ENCODE measurements at places on chromosomes 3 and 15.

DNA sequence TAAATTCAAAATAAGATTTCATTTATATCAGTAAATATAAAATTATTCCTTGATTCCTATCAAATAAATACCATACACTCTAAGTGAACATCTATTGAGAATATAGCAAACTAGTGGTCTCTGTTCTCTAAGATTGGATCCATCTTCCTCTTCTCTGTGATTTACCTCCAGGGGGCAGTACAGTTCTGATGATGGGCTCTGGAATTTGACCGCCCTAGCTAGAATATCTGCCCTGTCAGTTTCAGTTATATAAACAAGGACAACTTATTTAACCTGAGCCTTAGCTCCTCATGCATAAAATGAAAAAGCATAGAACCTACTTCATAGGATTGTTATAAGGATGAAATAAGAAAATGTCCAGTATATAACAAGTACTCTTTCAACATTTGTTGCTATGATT, 171.1 kb upstream of the CCDC54 start:
- no peak for DNase-seq

DNA sequence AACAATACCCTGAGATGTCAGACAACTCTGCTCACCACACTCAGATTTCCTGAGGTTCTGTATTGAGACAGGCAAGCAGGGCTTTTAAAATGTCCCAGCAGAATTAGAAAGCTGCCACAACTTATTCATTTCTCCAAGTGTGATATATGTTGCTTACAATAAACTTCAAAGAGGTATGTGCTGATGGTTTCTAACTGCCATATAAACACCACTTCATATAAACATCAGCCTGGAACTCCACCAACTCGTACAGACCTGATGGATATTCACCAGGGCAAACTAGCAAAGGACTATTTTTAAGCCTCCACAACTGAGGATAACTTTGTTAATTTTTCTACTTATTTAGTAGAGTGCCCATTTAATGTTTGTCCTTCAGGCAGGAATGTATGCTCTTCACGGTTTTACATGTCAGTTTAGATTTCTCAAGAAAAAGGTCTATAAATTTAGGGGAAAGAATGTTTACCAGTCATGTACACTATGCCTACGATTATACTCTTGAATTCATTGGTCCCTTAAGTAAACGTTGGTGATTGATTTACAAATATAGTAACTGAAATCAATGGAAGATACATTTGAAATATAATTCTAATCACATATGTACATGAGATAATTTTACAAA, 109.6 kb upstream of the ABI3BP start:
- DNase-seq = no peak

DNA sequence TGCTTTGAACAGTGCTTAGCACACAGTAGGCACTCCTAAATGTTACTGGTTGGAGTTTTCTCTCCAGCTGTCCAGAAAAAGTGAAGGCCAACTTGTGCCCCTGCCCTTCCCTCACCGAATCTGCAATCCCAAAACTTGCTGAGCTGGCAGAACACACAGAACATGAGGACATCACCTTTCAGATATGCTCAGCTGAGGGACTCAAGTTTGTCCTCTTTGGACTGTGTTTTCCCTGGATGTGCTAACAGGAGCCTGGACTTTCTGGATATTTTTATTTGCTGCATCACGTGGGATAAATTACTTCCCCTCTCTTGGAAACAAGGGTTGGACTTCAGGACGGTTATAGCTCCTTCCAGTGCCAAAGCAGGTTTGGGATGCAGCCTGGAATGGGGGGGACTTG, 59.5 kb upstream of the SMAD6 start:
- DNase-seq = no peak

DNA sequence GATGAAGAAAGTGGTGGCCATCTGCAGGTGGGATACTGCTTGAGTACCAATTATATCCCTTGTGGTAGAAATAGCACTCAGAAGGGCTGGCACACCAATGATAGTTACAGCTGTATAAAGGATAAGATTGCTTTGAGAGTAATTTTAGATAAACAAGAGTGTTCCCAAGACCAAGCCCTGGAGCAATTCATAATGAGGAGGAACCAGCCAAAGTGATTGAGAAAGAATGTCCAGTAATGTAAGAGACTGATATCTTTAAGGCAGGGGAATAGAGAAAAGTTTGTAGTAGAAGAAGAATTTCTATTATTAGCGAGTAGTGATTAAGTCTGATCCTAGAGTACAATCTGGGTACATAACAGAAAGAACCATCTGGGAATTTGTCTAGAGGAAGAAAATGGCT, 945.1 kb downstream of the OTOL1 start:
- no peak for DNase-seq

- no peak for DNase-seq
These were observed 311.3 kb downstream of the PLCL2 start for GRCh38 chr3:17195856-17196604.

DNA sequence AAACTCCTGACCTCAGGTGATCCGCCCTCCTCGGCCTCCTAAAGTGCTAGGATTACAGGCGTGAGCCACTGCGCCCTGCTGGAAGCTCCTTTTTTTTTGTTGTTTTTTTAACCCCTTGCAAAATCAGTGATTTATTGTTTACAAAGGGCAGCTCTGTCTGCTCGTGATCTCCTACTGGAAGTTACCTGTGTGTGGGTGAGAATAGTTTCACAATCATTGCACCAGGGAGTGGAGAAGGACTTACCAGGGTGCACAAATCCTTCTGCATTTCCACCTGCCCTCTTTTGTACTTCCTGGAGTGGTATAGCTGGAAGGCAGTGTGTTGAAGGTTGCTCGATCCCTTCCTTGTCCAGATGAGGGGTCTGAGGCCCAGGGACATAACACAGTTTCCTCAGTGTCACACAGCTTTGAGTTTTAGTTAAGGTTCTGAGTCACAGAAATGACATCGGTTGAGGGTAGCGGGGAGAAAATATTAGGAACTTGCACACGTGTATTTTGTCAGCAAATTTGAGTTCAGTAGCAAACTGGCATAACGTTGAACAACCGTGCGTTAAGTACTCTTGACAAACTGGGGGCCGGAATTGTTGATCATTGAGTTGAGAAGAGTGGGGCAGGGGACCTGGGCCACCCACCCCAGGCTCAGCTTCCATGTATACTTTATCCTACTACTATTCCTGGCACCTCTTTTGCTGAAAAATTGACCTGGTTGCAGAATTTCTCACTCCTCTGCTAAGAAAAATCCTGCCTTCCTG, 11.3 kb upstream of the TRAK1 start:
- no peak for DNase-seq

DNA sequence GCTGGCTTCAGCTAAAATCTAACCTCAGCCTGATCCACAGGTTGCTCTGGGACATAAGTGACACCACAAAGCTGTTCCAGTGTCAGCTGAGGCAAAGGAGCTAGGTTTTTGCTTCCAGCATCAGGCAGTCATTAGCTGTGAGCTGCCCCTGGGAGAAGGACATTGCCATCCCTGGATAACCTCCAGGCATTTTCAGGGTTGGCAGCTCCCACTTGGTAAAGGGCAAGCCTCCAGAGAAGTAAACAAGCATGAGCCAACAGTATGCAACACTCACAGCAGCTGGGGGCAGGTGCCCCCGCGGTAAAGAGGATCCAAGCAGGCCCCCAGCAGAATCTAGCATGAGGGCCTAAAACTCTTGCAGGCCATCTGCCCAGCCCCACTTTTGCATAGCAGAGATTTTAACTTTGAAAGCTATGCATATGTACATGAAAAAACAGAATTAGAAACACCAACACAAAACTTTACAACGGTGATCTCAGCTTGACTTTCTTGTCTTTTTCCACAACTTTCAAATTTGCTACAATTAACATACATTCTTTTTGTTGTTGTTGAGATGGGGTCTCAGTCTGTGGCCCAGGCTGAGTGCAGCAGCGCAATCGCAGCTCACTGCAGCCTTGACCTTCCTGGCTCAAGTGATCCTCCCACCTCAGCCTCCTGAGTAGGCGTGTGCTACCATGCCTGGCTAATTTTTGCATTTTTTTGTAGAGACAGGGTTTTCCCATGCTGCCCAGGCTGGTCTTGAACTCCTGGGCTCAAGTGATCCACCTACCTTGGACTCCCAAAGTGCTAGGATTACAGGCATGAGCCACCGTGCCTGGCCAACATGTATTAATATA, 83.8 kb upstream of the TPM1 start:
- no peak for DNase-seq

DNA sequence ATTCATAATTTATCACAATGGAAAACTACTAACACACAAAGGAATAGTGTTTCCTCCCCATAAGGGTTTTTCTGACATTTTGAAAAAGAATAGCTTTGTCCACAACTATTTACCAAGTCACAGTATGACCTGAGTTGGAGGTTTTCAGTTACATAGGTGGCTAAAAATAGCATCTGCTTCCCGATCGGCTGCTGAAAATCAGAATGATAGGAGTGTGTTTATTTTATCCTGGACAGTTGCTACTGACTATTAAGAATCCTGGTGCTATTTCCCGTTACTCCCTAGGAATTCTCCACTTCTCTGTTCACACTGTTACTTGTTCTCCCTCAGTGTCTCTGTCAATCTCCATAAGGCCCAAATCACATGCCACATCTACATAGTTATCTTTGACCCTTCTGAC, 353.9 kb upstream of the RARB start:
- no peak for DNase-seq

DNA sequence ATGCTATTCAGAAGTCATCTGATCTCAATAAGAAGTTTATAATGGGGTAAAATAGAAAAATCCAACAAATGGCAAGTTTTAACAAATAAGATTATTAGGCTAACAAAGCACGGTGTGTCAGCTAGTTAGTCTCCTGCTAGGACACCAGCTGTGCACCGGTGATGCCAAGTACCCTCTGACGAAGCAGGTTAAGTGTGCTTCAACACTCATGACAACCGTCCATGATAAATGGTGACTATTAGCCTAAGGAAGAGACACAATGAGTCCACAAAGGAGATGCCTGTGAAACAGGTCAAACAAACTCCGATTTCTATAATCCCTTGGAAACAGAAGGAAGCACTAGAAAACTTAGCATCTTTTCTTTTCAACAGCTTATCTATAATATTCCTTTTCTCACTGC, 36.5 kb downstream of the ATP13A3 start:
- no peak for DNase-seq

DNA sequence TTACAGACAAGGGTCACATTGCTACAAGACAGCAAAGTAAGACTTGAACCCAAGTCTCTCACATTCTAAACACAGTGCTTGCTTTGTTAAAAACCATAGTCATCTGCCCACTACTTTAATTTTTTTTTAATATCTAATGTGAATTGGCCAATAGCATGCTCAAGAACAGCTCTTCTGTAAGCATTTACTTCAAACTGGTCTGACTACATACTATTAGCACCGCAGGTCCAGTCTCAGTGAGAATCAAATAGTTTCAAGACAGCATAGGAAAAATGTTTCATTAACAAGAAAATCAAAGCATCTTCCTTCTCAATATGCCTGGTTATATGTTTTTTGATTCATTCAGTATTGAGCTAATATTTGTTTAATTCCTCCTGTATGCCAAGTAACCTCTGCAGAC, 419.9 kb downstream of the ERC2 start:
- DNase-seq = no peak

DNA sequence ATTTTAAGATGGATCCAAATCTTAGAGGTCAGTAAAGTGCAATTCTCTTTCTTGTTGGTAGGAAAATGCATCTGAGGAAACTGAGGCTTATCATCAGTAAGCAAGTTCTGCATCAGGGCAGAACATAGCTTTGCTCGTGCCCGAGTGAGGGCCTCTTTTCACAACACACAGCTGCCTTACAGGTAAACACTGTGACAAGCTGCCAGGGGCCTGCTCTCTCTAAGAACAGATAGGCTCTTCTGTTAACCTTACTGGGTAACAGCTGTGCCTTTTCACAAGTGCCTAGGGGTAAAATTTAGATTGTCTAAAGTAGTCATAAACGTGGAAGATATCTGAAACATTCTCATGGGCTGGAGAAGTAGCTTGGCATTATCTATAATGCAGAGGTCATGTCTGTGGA, 118.1 kb downstream of the C3orf38 start:
- no peak for DNase-seq

DNA sequence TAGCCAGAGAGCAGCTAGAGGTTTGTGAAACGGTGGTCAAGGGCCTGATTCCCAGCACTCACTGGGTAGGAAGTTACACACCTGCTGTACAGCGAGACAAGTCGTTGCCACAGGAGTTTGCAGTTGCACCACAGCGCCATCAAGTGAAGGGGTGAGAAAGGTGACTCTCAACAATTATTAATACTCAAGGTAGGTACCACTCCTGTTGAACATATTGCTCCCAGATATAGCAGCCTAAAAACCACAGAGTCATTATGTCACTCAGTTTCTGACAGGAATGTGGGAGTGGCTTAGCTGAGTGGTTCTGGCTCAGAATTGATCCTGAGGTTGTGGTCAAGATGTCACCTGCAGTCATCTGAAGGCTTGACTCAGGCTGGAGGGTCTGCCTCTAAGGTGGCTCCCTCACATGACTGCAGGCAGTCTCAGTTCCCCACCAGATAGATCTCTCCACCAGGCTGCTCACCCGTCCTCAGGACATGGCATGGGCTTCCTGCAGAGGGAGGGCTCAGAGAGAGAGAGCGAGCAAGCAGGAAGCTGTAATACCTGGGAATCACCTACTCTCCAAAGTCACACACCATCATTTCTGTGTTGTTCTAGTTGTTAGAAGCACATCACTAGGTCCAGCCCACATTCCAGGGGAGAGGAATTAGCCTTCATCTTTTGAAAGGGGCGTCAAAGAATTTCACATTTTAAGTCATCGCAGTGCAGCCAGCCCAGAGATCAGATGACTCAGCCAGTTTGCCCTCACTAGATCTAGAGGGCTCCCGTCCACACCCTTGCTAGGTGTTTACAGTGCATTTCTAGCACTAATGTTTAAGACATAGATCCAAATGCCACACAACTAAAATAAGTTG, 17.0 kb upstream of the ANO10 start:
- DNase-seq = no peak

- no peak for DNase-seq
These were observed 306.6 kb upstream of the KCNH8 start for GRCh38 chr3:18841422-18842343.

- DNase-seq = no peak
These were observed 303.1 kb upstream of the SEMA6D start for GRCh38 chr15:47414207-47414606.

DNA sequence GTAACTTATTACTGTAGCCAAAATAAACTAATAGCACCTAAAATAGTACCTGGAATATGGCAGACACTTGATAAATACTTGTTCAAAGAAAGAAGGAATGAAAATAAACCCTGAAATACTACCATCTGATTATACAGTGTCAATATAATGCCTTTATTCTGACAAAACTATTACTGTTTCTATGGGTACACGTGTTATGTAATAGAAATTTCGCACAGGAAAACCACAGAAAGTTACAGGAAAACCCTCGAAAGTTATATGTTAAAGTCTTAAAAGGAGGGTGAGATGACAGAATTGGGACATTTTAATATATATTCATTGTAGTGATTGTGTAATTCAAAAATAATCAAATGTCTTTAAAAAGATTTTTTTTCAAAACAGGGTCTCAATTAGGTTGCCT, 28.8 kb downstream of the ETFA start:
- no peak for DNase-seq

DNA sequence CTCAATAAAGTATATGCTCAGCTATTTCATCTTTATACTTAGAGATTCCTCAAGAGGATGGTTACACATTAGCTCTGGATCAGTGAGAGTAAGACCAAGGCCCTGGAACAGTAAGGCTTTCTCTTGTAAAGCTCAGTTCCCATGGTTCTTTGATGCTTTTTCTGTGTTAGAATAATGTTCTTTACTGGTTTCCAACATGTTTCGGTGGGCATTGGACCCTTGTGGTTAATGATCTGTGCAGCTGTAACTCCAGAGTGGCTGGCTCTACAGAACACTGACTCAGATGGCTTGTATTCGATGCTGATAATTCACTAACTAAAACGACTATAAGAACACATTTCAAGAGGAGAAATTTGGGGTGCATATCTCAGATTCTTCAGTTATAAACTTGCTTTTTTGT, 114.7 kb downstream of the AKAP13 start:
- no peak for DNase-seq

GRCh38 chr3:180516368-180516767, 85.6 kb upstream of the TTC14 start:
- DNase-seq = no peak

Measured in stimulated activated CD8-positive, alpha-beta memory T cell treated with anti-CD3 and anti-CD28 coated beads, Interleukin-4, amount 100 ng/mL, for 24 hours (primary cell).